Fibroblast of skin of right quadriceps (primary cell): ENCODE measurements at places on chromosomes 13 and 19.

DNA sequence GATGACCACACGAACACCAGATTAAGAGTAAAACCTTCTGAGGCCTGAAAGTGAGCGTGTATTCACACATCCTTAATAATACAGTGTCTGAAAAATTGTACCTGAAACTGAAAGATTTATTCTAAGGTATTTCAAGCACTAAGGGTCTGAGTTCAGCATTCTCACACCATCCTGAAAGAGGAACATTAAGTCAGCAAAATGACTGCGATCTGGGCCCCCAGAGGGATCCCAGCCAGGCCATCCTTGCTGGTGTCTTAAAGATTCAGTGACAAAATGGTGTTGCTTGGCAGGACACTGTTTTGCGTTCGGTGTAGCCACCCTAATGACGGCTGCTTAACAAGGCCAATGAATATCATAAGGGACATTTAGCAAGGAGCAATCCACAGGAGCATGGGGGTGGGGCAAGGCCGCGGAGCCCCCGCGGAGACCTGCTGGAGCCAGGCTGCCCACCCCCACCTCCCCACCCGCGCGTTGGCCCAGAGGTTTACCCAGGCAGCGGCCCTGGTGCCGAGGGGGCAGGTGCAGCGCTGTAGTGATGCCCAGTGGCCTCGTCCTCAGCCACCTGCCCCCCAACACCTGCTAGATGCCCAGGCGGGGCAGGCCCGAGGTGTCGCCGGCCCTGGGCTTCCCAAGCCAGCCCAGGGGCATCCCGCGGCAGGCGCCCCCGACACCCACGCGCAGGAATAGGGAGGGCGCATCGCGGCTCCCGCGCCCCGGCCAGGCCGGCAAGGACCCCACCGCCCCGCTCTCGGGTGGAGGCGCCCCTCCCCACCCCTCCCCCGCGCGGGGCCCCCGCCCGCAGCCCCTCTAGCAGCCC is 742 bp downstream of the NALCN start:
- no peak for DNase-seq

DNA sequence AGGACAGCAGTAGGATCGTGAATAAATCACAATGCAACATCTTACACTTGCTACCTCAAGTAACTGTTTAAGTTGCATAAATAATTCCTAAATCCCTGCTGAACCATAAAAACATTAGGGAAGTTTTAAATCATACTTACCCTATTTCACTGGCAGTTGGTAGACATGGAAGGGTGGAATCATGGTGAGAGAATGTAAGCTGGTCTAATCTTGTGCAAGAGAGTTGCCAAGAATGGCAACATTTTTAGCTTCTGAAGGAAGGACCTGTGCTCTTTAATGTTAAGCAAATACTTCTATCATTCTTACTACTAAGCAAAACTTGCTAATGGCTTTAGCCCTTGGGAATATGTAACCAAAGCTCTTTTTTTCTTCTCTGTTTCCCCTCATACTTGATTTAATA is 46.8 kb downstream of the MTUS2 start:
- no peak for DNase-seq

DNA sequence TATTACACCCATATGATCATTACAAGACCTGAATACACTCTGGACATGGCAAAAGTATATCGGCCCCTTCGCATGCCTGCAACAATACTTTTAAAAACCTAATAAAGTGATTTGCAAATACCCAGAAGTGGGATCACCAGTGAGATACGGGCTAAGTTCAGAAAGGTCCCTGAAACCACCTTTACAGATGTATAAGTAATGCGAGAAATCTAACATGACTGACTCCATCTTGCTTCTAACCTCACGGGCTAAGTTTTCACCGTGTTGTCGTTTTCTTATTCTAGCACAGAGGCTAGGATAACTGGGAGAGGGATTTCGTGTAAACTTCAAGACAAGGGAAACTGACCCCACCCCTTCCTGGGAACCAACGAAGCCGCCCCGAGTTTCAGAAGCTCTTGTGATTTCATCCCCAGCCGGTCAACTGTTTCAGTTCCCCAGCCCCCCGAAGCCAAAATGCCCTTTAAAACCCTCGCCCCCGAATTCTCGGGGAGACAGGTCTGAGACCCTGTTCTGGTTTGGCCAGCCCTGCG is 703 bp downstream of the NEK3 start:
- peak; percentile 55 for DNase-seq

GRCh38 chr13:82938644-82939043 is 943.6 kb downstream of the SLITRK1 start:
- DNase-seq: no peak

- peak; percentile 69 for DNase-seq
These were observed 320.1 kb downstream of the ZNF536 start for GRCh38 chr19:30692181-30692811.

DNA sequence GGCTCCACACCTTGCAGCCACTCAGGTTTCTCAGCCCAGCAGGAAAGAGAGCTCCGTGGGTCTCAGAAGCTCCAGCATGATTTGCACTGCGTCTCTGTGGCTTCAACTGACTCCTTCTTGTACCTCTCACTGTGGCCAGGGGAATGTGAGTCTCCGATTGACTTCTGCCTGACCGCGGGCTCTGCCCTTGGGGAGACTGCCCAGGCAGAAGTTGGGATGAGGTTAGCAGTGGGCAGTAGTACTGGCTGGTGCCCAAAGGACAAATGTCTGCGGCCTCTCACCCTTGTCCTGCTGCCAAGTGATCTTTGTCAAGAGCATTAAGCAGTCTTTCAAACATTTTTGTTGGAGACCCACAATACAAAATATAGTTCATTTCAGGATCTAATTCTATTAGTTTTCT is 34.4 kb upstream of the FXYD3 start:
- no peak for DNase-seq

- no peak for DNase-seq
These were observed 20.7 kb downstream of the NAXD start for GRCh38 chr13:110636053-110636475.

- DNase-seq: peak; percentile 54
These were observed 11.1 kb upstream of the SHISA2 start for GRCh38 chr13:26062853-26063444.

GRCh38 chr13:102035969-102036368 is 365.9 kb downstream of the FGF14 start:
- DNase-seq: no peak

DNA sequence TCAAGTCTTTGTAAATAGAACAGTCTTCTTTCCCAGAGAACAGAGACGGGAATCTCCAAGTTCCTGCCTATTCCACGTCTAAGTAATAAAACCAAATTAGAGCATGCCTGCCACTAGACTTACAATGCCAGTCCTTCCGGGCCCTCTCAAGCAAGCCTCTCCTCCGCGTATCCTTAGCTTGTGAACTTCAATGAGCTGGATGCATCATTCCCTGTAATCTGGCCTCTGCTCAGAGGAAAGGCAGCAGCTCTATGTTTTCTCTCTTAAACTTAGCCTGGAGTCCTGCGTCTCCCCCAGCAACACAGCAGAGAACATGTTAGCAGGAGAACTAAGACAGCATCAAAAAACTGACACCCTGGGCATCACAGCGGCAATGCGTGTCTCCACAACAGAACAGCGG is 8.2 kb downstream of the NALCN start:
- DNase-seq: no peak

GRCh38 chr13:100540621-100541020 is 48.0 kb downstream of the GGACT start:
- no peak for DNase-seq

GRCh38 chr13:36973621-36974295 is 25.4 kb downstream of the ALG5 start:
- DNase-seq: no peak

DNA sequence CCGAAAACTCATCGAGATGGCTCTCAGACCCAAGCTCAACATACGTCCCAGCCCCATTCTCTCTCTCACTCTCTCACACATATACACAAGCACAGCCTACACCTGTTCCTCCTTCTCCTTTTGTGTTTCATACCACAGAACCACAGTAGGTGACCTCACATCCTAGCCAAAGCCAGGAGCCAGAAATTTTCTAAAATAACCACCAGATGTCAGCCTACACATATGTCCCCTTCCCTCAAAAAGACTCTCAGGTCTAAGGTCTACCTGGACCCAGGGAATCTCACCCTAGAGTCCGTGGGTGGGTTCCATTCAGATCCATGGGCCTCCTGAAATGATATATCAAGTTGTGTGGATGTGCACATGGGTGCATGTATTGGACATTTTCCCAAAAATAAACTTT is 104.2 kb upstream of the IPO5 start:
- peak; percentile 26 for DNase-seq

- no peak for DNase-seq
These were observed 26.8 kb upstream of the TINCR start for GRCh38 chr19:5594521-5594950.

GRCh38 chr13:53191091-53191490 is 162.5 kb downstream of the OLFM4 start:
- DNase-seq: peak; percentile 89

GRCh38 chr13:75309981-75310580 is 171.9 kb downstream of the TBC1D4 start:
- DNase-seq: no peak

GRCh38 chr13:56515441-56515840 is 625.3 kb upstream of the PRR20A start:
- DNase-seq: peak; percentile 0

DNA sequence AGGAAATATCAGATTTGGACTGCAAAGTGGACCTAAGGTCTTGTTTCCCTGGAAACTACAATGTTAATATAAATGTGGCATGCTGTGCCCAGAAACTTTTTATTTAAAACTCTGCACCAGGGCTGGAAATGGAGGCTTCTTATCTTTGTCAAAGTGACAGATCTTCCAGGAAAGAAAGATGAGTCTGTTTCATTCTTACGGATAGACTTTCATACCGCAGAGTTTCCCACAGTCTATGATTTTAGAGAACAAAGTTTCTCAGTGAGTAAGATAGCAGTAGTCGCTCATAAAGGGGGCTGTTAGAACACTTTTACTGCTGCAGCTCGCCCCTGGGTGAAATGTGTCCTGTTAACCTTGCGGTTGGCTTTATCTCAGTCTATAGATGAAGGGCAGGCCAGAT is 6.7 kb downstream of the CLEC11A start:
- DNase-seq: no peak

DNA sequence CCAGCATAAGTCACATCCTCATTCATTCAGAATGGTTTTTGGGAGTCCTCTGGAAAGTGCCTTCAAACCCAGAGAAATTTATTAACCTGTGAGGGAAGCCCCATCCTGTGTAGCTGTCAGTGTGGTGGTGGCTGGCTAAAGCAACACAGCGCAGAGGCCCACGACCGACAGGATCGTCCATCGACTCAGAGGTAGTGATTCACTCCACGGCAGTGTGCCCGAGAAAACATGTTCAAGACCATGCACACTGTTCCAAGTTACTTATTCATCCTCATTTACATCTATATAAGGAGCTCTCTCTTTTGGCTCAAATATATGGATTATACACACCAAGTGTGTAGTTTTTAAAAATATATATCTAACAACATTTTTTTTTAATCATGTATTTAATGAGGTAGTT is 96.3 kb upstream of the SLC15A1 start:
- DNase-seq: peak; percentile 32

DNA sequence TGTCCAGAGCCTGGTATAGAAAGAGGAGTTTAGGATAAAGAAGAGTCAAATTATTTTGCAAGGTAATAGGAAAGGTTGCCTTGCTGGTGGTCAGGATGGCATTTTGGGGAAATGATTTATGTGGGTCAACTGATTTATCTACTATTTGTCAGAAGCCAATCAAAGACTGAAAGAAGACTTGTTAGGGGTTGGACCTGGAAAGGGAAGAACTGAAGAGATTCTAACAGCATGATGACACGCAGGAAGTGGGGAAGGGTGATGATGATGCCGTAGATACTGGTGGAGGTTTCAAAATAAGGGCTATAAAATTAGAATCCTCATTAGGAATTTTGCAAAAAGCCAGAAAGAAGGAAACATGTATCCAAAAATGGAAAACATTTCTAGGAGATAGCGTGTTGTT is 60.7 kb upstream of the FGF14 start:
- no peak for DNase-seq

DNA sequence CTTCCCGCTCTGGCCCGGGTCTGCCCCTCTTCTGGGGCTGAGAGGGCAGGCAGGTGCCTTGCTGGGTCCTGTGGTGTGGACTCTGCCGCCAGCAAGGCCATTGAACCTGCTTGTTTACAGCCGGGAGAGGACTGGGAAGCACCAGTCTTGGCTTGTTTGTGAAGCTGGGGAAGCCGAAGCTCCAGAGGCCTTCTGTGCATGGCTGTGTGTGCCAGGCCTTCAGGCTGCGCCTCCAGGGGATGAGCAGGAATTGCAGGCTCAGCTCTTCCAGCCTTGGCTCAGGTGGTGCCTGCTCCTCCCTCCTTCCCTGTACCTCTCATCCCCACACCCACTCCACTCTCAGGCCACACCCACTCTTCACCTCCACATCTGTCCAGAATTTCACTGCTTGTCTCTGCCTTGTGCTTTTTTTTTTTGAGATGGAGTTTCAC is 17.5 kb downstream of the NDUFB7 start:
- DNase-seq: no peak

- no peak for DNase-seq
These were observed 8.1 kb upstream of the C5AR2 start for GRCh38 chr19:47323872-47324271.

DNA sequence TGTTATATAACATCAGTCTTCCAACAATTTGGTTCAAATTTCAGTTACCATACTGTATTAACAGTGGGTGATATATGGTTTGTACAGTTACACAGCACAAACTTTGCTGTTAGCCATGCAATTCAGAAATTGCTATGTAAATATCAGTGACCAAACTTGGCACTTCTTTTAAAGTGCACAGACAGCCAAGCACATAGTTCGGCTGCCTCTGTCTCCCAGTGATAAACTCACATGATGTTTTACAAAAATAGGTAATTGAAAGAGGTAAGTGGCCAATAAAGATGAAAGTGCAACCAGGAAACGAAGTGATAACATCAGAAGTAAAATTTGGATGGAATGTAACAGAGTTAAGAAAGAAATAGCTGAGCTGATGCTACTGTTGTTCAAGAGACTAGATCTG is 143.9 kb downstream of the PCDH9 start:
- no peak for DNase-seq

- DNase-seq: peak; percentile 28
These were observed 495.9 kb downstream of the GPC5 start for GRCh38 chr13:91894316-91894715.

GRCh38 chr19:19752760-19753403 is 20.0 kb upstream of the ZNF14 start:
- no peak for DNase-seq

DNA sequence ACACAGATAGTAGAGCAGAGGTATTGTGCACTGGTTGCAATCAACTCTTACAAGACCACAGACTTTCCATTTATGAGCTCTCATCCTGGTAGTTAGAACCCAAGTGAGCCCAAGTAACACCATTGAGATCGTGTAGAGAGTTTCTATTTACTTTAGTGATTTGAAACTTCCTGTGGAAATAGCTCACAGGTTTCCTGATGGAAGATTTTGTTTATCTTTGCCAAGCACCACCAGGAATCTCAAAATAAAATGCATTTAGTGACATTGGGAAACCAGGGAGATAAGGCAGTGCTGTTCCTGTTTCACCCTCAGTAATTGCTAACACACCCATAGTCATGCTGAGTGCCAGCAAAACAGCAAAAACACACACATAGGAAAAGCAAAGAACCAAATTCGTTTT is 102.5 kb downstream of the FLT1 start:
- DNase-seq: no peak
